ENCODE measurements at places on chromosomes 11 and 22.

- no peak for DNase-seq
These were observed 33.0 kb downstream of the PRR5L start for GRCh38 chr11:36328966-36329673.

DNA sequence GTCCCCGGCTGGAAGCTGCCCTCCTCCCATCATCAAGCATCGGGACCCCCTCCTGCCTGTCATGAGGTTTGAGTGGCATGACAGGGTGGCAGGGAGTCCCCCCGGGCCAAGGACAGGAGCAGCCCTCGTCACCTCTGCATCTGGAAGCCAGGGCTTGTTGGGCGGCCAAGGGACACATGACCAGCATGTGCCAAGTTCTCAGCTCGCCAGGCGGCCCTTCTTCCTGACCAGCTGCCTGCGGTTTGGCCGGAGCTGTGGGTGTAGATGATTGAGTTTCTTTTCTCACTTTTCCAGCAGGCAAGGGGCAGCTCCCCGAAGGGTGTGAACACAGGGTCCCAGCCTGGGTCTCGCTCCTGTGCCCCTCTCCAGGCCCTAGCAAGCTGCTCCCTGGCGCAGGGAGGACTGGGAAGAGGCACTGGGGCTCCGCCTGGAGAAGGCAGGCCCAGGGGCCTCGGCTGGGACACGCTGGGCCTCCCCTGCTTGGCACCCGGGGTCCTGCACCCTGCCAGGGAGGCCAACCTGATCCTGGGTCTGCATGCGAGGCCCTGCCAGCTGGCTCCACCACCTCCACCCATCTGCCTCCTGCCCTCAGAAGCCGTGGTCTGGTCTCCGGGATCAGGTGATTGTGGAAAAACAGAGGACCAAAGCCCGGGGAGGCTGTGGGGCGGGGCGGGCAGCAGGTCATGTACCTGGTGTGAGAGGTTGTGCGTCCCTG, 13.4 kb downstream of the ARHGAP8 start:
- no peak for DNase-seq

GRCh38 chr22:20777420-20778177, 3.7 kb downstream of the SERPIND1 start:
- no peak for DNase-seq

GRCh38 chr11:46560300-46560991, 33.4 kb downstream of the AMBRA1 start:
- peak; percentile 43 for DNase-seq

- DNase-seq: no peak
These were observed 9.6 kb downstream of the NEAT1 start for GRCh38 chr11:65432100-65432650.

DNA sequence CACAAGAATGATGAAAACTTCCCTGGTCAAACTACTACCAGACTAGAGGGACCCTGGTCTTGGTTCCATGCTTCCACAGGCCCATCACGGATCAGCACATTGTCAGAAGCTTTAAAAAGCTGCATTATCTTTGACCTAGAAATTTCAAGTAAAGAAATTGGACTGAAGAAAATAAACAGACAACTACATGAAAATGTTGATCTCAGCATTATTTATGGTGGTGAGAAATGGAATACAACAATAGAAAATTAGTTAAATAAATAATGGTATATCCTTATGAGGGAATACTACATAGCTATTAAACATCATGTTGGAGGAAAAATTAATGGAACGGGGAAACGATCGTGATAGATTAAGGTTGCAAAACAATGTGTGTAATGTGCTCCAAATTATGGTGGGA, 13.7 kb downstream of the TENM4 start:
- DNase-seq: no peak

DNA sequence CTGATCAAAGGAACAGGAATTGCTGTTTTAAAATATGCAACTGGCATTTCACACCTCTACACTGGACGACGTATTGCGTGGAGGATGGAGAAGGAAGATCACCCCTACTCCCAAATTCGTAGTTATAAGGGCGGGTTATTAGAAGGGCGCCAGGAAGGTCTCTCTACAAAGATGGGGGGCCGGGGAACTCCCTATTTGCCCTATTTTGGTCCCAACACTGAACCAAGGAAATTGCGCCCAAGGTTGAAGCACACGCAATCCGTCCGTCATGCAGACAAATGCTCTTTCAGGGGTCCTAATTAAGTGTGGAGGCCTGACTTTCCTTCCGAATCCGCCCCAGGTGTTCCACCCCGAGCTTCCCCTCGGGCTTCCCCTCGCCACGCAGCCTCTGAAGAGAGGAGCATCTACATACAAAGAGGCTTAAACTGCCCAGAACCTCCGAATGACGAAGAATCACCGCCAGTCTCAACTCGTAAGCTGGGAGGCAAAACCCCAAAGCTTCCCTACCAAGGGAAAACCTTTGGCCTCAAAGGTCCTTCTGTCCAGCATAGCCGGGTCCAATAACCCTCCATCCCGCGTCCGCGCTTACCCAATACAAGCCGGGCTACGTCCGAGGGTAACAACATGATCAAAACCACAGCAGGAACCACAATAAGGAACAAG, 396 bp downstream of the NPAT start:
- peak; percentile 61 for DNase-seq

DNA sequence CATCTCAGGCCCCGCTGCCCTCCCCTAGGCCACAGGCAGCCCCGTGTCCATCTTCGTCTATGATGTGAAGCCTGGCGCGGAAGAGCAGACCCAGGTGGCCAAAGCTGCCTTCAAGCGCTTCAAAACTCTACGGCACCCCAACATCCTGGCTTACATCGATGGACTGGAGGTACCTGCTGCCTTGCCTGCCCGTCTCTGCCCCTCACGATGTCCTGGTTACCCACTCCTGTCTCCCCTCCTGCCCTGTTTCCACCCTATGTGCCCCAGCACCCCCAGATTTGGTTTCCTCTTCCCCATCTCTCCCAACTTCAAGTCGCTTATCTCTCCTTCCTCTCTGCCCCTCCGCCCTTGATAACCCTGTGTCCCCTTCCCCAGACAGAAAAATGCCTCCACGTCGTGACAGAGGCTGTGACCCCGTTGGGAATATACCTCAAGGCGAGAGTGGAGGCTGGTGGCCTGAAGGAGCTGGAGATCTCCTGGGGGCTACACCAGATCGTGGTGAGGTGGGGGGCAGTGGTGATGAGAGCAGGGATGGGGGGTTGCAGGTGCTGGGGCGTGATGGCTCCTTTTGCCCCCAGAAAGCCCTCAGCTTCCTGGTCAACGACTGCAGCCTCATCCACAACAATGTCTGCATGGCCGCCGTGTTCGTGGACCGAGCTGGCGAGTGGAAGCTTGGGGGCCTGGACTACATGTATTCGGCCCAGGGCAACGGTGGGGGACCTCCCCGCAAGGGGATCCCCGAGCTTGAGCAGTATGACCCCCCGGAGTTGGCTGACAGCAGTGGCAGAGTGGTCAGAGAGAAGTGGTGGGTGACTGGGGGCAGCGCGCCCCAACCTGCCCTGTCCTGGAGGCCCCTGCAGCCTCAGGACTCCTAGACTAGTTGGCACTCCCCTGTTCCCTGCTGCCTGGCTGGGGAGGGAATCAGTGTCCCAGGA, 930 bp downstream of the SCYL1 start:
- no peak for DNase-seq

DNA sequence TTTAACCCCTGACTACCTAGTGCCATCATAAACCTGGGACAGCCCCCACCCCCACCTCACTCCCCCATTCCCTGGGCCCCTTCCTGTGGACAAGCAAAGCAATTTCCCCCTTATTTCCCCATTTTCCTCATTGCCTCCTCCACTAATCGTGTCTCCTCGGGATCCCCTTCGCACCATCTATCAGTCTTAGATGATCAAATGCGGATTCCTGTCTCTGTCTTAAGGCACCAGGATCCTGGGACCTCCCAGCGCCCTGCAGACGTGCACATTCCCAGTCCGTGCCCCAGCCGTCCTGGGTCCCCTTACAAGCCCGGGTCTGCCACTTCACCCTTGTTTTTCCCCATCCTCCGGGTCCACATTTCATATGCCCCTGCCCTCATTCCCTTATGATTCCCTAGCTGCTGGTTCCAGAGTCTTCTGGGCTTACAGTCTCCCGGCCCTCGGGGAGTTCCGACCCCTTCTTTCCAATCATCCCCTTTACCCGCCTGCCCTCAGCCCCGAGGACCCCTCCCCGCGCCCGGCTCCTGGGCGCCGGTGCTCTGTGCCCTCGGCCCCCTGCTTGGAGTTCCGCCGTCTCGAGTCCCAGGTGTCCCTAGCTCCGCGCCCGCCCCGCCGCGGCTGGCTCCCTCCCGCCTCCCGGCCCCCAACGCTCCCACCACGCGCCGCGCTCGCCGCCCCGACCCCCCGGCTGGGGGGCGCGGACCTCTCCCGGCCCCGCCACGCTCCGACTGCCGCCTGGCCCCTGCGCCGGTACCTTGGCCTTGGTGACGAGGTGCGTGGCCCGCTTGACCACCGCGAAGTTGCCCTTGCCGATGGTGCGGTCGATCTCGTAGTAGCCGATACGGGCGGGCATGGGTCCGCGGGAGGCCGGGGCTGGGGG, 599 bp downstream of the SIK3 start:
- peak; percentile 43 for DNase-seq

DNA sequence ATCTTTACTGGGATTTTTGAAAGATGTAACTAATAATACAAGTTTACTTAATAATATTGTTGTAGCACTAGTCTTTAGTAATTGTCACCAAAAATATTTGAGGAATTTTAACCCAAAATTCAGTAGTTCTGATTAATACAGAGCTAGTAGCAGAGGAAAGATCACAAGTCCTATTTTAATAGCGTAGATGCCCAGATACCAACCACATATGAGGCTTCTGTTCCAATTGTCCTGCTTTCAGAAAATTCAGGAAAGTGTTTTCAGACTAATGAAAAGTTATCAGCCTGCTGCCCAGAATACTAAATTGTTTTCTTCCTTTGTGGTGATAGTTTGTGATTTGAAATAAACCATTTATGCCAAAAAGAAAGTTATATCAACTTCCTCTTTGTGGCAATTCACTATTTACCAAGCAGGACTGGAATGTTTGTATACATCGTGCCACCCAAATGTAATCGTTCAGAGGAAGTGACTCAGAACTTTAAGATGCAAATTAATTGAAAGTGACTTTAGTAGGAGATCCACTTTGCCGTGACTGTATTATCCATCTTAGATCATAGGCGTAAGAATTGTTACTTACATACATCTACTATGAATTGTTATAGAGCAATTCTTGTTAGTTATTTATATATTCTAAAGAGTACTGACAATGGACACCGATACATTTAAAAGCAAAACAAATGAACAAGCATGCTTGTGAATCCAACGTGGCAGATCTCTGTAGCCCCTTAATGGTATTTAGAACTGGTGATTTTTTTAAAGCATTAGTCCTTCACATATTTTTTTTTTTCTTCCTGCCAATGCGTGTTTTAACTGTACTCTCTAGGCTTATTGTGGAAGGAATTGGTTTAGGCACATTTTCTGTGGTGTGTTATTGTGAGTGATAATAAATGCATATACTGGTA, 231.0 kb downstream of the DDX10 start:
- no peak for DNase-seq

- no peak for DNase-seq
These were observed 18.4 kb upstream of the LRRC55 start for GRCh38 chr11:57163160-57163868.

GRCh38 chr11:69514771-69515170, 33.3 kb downstream of the LINC01488 start:
- no peak for DNase-seq

DNA sequence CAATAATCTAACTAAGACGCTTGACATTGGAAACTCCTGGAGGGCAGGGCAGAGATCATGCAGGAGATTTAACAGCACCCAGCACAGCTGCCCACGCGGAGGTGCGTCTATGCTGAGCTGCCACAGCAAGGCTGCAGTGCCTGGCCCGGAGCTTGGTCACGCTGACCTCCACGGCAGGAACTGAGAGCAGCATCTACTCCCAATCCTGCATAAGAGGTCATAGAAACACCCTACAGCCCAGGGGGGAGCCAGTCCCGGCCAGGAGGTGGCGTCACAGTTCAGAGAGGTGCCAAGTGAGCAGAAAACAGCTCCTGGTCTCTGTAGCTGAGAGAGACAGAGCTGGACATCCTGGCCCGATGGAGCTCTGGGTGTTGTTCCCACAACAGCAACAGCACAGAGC, 121.1 kb upstream of the TMEM45B start:
- DNase-seq: peak; percentile 31

DNA sequence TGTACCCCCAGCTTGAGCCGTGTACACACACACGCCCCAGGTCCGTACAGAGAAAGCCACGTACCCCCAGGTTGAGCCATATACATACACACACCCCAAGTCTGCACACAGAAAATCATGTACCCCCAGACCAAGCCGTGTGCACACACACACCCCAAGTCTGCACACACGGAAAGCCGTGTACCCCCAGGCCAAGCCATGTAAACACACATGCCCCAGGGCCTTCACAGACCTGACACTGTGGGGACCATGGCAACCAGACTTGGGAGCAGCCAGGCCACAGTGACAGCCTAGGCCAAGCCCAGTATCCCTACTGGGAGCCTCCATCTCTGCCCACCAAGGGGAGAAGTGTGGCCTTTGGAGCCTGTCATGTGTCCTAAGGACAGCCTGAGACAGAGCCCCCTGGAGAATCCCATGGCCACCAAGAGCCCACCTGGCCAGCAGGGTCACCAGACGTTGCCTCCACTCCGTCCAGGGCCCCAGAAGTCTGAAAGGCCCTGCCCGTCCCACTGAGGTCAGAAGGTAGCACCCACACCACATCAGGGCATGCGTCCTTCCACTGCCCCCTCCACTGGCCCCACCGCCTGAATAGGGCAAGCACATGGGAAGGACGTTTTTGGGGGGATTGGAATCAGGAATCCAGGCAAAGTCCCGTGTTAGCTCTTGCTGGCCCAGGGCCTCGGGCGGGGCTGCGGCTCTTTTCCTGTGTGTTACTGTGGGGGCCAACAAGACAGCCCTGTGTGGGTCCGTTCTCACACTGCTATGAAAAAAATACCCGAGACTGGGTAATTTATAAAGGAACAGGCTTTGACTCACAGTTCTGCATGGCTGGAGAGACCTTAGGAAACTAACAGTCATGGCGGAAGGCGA, 636.7 kb downstream of the TBC1D22A start:
- DNase-seq: no peak

All from activated CD8-positive, alpha-beta T cell treated with anti-CD3 and anti-CD28 coated beads for 36 hours (primary cell).